ENCODE measurements at places on chromosomes 12 and 14.

DNA sequence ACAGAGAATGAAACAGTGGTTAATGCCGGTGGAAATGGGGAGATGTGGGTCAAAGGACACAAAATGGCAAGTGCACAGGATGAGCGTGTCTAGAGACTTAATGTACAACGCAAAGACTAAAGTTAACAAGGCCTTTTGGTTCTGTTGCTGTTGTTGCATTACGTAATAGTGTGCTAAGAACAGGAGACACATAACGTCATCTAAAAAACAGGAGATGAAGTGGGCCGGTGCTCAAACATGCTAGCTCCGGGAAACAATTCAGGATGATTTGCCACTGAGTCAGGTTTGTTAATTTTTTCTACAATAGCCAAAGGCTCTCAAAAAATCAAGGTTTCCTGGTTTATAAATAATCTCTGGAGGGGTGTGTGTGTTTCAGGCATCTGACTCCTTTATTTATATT lies 55.5 kb downstream of the ETV6 start:
- H3K27me3 ChIP-seq: no peaks in the 10 kb centered on the region
- H3K4me1 ChIP-seq: peaks cover 46% of the 10 kb centered on the region
- H3K4me3 ChIP-seq: peak overlapping the region; percentile 27
- H3K27ac ChIP-seq: peak overlapping the region; percentile 70

DNA sequence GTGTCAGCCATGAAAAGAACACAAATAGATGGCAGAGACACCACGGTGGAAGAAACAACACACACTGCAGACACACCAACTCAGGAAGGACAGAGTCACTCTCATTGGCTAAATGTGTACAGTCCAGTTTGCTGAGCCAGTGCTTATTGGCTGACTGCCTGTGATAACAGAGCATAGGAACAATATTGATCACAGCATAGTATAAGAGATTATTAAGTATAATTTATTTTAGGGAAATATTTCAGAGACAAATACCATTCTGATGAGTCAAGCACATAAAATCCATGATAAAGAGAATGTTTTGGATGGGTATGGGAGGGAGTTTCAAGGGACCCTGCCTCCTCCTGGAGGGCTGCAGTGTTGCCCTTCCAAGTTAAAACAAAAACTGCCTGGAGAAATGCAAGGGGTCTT lies 50.9 kb downstream of the BTG1 start:
- H3K27me3 ChIP-seq: no peaks in the 10 kb centered on the region
- peaks cover 42% of the 10 kb centered on the region for H3K4me1 ChIP-seq
- DNase-seq: no peak
- H3K27ac ChIP-seq: peak overlapping the region; percentile 62
- H3K4me3 ChIP-seq: peak overlapping the region; percentile 13
- 0 out of 2 replicates have a peak, but pooled peaks cover 4% of the 10 kb centered on the region for H3K36me3 ChIP-seq

- H3K27ac ChIP-seq: no peak overlapping the region
- H3K4me1 ChIP-seq: peaks cover 26% of the 10 kb centered on the region
- peak; percentile 36 for DNase-seq
- H3K27me3 ChIP-seq: no peaks in the 10 kb centered on the region
- no peaks in the 10 kb centered on the region for H3K36me3 ChIP-seq
- no peak overlapping the region for H3K4me3 ChIP-seq
Measured at GRCh38 chr12:10392394-10392930, 2.6 kb upstream of the KLRK1 start.

DNA sequence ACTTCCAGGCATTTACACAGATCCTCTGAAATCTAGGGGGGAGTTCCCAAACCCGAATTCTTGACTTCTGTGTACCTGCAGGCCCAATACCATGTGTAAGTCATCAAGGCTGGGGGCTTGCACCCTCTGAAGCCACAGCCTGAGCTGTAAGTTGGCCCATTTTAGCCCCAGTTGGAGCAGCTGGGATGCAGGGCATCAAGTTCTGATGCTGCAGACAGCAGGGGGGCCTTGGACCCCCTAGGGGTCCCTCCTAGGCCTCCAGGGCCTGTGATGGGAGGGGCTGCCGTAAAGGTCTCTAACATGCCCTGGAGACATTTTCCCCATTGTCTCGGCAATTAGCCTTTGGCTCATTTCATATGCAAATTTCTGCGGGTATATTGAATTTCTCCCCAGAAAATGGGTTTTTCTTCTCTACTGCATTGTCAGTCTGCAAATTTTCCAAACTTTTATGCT lies 59.5 kb downstream of the LRIG3 start:
- H3K4me3 ChIP-seq: no peak overlapping the region
- peaks cover 8% of the 10 kb centered on the region for H3K27me3 ChIP-seq
- no peak for DNase-seq
- no peaks in the 10 kb centered on the region for H3K36me3 ChIP-seq
- no peaks in the 10 kb centered on the region for H3K4me1 ChIP-seq

GRCh38 chr12:122875590-122876220 lies 20.2 kb downstream of the VPS37B start:
- peak overlapping the region; percentile 79 for H3K27ac ChIP-seq
- no peaks in the 10 kb centered on the region for H3K36me3 ChIP-seq
- DNase-seq: no peak
- H3K4me3 ChIP-seq: no peak overlapping the region
- H3K4me1 ChIP-seq: peaks cover 75% of the 10 kb centered on the region
- H3K27me3 ChIP-seq: no peaks in the 10 kb centered on the region

GRCh38 chr14:102826161-102826560 lies 48.9 kb downstream of the TRAF3 start:
- no peak for DNase-seq
- H3K4me3 ChIP-seq: no peak overlapping the region
- no peak overlapping the region for H3K27ac ChIP-seq
- no peaks in the 10 kb centered on the region for H3K27me3 ChIP-seq
- peaks cover 37% of the 10 kb centered on the region for H3K4me1 ChIP-seq

DNA sequence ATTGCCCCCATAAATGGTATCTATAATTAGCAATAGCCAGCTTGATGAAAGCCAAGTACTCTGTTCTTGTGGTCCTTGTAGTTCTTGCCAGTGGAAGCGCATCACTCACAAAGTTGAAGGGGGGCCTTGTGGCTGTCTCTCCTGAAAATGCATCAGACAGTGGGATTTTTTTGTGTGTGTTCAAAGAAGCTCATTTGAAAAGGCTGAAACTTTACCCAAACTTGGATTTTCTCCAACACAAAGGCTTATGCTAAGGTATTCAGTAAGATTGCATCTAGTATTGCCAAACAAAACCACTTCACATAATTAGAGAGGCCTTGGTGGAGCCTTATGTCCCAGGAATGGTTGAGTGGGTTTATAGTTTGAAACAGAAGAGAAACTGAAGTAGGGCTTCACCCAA lies 216.7 kb upstream of the TMTC1 start:
- DNase-seq: no peak
- no peaks in the 10 kb centered on the region for H3K27me3 ChIP-seq
- no peak overlapping the region for H3K4me3 ChIP-seq
- H3K36me3 ChIP-seq: no peaks in the 10 kb centered on the region

GRCh38 chr14:39592116-39592789 lies 160.0 kb upstream of the FBXO33 start:
- H3K4me1 ChIP-seq: no peaks in the 10 kb centered on the region
- no peak overlapping the region for H3K4me3 ChIP-seq
- no peaks in the 10 kb centered on the region for H3K27me3 ChIP-seq
- H3K36me3 ChIP-seq: no peaks in the 10 kb centered on the region
- DNase-seq: no peak

- no peak for DNase-seq
- no peak overlapping the region for H3K4me3 ChIP-seq
- H3K36me3 ChIP-seq: no peaks in the 10 kb centered on the region
- H3K27me3 ChIP-seq: no peaks in the 10 kb centered on the region
Measured at GRCh38 chr14:57611555-57612075, 118.0 kb upstream of the CCDC198 start.

- no peak overlapping the region for H3K4me3 ChIP-seq
- no peak for DNase-seq
- peaks cover 3% of the 10 kb centered on the region for H3K27me3 ChIP-seq
- no peaks in the 10 kb centered on the region for H3K36me3 ChIP-seq
- no peak overlapping the region for H3K27ac ChIP-seq
Measured at GRCh38 chr14:87901236-87901635, 91.7 kb downstream of the GALC start.

DNA sequence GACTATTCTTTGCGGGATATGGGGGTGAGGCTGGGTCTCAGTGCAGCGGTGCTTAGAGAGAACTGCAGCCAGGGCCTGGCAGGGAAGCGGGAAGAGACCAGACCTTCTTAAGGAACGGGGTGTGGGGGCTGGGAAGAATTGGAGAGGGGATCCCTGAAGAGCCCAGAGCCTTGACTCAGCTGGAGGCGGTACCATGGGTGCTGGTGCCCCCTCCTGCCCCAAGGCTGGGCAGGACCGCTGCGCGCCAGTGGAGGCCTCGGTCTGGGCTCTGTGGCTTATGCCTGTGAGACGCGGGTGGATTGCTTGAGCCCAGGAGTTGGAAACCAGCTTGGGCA lies 1.3 kb upstream of the RNU7-1 start:
- H3K27me3 ChIP-seq: peaks cover 27% of the 10 kb centered on the region
- no peak for DNase-seq
- H3K36me3 ChIP-seq: peaks cover 26% of the 10 kb centered on the region
- peak overlapping the region; percentile 100 for H3K27ac ChIP-seq

- peaks cover 20% of the 10 kb centered on the region for H3K4me1 ChIP-seq
- H3K4me3 ChIP-seq: no peak overlapping the region
Measured at GRCh38 chr12:106149096-106149784, 10.5 kb upstream of the NUAK1 start.

GRCh38 chr12:80056232-80056631 lies 43.1 kb upstream of the OTOGL start:
- no peak overlapping the region for H3K27ac ChIP-seq
- H3K36me3 ChIP-seq: no peaks in the 10 kb centered on the region
- no peak for DNase-seq

- no peaks in the 10 kb centered on the region for H3K36me3 ChIP-seq
- no peak overlapping the region for H3K27ac ChIP-seq
- peaks cover 15% of the 10 kb centered on the region for H3K4me1 ChIP-seq
Measured at GRCh38 chr12:90909069-90909770, 45.8 kb downstream of the CCER1 start.

DNA sequence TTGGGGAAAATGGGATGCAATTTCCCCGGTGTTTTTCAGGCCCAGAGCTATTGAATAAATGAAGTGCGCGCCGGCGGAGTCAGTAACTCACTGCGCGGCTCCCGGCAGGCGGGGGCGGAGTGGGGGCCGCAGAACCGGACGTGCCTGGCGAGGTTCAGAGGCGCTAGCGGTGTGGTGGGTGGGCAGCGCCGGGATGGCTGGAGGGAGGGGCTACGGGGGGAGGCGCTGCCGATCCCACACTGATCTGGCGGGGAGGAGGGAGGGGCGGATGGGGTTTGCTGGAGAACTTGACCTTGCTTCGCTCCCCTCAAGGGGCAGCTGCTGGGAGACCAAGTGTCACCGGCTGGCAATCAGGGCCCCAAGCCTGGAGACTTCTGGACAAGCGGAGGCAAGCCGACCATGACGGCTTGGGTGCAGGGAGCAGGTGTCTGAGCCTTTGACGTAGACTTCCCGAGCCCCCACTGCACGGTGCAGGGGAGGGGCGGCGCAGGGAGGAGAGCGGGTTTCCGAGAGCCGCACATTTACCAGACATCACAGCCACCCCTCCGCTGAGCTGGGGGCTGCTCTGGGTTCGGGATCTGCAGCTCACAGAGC lies 174.1 kb upstream of the RTL1 start:
- DNase-seq: no peak
- H3K27ac ChIP-seq: no peak overlapping the region
- peaks cover 30% of the 10 kb centered on the region for H3K27me3 ChIP-seq
- peaks cover 27% of the 10 kb centered on the region for H3K4me1 ChIP-seq
- H3K36me3 ChIP-seq: no peaks in the 10 kb centered on the region

DNA sequence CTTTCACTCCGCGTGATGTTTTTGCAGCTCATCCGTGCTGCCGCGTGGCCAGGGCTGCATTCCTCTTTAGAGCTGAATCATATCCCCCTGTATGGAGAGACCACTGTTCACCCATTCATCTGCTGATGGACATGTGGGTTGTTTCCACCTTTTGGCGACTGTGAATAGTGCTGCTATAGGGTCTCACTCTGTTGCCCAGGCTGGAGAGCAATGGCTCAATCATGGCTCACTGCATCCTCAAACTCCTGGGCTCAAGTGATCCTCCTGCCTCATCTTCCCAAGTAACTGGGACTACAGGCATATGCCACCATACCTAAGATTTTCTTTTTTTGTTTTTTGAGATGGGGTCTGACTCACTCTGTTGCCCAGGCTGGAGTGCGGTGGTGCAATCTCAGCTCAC lies 36.5 kb downstream of the RILPL1 start:
- H3K4me3 ChIP-seq: no peak overlapping the region
- H3K4me1 ChIP-seq: no peaks in the 10 kb centered on the region
- H3K36me3 ChIP-seq: peaks cover 18% of the 10 kb centered on the region
- no peak for DNase-seq

DNA sequence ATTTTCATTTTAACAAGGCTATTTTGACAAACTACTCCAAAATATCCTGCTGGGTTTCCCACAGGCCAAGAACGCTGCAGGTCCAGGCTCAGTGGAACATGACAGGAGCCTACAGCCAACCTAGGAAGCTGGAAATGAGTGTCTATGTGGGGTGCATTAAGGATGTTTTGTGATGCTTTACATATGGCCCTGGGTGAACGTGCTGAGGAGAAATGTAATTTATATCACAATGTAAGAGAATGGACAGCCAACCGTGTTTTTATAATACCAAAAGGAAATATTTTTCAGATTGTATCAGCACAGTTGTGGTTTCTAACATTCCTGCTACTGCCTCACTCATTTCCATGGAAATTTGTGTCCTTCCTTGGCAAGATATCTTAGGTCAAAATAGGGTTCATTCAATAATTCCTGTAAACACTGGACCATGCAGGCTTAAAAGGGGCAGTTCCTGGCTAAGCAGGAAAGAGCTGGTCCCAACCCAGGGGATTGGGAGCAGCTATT lies 51.5 kb downstream of the ST8SIA1 start:
- H3K27me3 ChIP-seq: peaks cover 3% of the 10 kb centered on the region
- no peaks in the 10 kb centered on the region for H3K36me3 ChIP-seq
- DNase-seq: peak; percentile 63
- peaks cover 43% of the 10 kb centered on the region for H3K4me1 ChIP-seq
- H3K4me3 ChIP-seq: peak overlapping the region; percentile 82

DNA sequence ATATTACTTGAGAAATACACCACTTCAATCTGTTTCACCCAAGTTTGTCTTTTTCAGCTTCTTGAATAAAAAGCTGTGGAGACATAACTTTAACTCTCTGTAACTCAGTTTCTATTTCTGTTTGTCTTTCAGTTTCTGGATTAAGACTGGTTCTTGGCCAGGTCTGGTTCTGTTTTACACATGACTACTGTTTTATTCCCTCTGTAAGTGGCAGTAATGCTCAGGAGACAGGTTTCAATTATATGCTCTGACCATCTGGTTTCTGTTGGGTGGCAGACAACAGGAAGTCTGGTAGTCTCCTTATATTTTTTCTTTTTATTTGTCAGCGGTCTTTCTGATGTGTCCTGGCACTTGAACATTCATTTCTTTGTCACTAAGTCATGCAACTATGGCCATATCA lies 102.9 kb downstream of the RPS29 start:
- H3K27me3 ChIP-seq: peaks cover 2% of the 10 kb centered on the region
- no peak overlapping the region for H3K27ac ChIP-seq
- no peaks in the 10 kb centered on the region for H3K4me1 ChIP-seq
- no peak for DNase-seq
- H3K4me3 ChIP-seq: no peak overlapping the region
- no peaks in the 10 kb centered on the region for H3K36me3 ChIP-seq

Measured in HFFc6 (cell line).